ENCODE measurements at places on chromosomes 12 and 14. TPM values are rescaled to one million over a fixed set of nuclear protein-coding genes. Genes with fewer than 3 reads are reported as not detected.

DNA sequence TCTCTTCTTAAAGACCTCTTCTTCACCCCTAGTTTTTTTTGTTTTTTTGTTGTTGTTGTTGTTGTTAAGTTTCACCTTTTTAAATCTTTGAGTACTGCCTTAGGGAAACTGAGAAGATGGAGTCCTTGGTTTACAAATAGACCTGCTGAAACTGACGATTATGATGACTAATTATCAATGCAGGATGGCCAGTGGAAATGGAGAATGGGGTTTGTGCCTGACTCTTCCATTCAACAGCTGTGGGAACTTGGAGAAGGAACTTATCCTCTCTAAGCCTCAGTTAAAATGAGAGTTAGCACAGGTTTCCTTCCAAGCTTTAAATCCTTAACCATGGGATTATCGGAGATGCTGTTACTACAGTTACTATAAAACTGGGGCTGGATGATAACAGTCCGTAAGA lies 66.7 kb upstream of the PNMA1 start:
- DNase-seq: no peak

GRCh38 chr12:48936379-48936979 lies 11.2 kb upstream of the FKBP11 start:
- no peak for DNase-seq

DNA sequence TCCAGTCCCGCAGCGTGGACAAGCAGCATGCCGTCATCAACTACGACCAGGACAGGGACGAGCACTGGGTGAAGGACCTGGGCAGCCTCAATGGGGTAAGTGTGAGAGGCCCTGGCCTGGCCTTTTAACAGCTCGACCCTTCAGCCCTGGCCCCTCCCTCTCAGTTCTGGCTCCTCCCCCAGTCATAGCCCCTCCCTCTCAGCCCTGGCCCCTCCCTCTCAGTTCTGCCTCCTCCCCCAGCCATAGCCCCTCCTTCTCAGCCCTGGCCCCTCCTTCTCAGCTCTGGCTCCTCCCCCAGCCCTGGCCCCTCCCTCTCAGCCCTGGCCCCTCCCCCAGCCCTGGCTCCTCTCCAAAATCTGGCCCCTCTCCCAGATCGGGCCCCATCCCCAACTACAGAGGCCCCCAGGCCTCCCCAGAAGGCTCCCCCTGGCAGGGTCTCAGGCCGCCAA lies 11.2 kb downstream of the CEP170B start:
- DNase-seq: no peak

DNA sequence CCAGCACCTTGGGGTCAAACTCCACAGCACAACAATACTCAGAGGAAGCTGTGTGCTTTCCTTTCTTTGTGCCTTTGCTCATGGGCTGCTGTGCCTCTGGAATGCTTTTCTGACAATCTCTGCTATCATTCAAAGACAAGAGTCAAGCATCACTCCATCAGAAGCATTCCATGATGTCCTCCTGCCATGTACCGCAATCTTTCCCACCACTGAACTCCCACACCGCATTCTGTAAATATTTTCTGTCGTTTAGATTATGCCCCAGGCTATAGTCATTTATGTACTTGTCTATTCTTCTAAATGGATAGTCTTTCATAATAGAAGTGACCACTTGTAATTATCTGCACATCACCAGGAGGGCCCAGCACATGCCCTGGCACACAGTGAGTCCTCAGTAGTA lies 327.8 kb downstream of the PDZRN4 start:
- no peak for DNase-seq

DNA sequence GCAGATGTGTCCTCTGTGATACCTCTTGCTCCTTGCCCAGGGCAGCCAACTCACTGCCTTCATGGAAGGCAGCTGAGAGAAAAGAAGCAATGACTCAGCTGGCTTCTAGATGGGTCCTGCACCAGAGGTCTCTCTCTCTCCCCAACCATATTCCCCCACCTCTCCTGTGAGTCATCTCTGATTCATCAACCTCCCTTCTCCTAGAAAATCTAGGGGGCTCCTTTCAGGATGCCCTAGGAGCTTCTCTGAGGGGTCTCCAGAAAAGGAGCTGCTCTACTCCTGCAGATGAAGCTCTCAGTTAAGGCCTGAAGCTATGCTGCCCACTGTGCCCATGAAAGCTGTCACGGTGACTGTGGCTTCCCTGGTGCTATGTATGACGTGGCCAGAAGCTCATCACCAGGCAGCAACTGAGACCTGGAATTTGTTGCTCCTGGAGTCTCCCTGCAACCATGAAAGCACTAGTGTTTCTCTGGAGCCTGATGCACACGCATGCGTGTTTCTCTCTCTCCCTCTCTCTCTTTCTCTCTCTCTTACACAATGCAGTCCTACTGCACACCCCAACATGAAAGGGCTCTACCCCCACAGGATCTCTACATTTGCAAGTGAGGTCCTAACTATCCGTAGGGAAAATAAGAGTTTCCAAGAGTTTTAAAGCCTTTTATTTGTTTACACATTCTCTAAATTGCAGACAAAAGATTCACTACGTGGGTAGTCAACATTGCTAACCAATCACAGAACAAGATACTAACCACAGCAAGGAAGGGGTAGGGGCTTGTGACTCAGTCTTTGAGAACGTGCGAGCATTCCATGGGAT lies 285.3 kb downstream of the DPF3 start:
- DNase-seq: peak; percentile 76

DNA sequence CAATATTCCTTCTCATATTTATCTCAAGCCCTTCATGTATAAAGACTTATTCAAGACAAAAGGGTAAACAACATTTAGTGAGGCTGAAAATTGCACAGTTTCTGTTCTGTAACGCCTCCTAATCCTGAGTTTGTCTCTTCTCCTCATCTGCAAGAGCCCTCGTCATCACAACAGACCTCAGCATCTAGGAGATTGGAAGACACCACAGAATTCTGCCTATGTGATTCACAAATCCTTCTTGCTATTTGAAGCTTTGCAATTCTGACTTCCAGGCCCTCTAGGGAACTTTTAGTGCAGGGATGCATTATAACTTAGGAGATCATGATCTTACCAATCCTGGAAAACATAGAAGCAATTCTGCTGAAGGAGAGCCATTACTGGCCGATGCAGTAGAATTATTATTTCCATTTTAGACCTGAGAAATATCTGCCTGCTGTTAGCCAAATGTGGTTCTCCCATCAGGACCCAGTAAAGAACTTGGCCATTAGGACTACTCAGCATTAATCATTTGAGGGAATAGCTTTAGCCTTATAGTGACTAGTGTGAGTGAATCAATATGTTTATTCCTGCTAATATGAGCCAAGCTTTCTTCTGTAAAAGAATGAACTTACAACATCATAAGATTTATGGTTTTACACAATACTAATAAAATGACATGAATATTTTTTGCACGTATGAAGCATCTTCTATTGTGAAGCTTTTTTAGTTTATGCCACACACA lies 119.5 kb downstream of the ANO4 start:
- peak; percentile 4 for DNase-seq

- DNase-seq: no peak
Measured at GRCh38 chr14:100323121-100323941, at the start of gene SLC25A47. SLC25A47 (plus strand) TSS chr14:100323339; CDS start chr14:100323415, 76 bp downstream.

GRCh38 chr12:779745-780734 lies 27.7 kb downstream of the WNK1 start:
- peak; percentile 81 for DNase-seq

DNA sequence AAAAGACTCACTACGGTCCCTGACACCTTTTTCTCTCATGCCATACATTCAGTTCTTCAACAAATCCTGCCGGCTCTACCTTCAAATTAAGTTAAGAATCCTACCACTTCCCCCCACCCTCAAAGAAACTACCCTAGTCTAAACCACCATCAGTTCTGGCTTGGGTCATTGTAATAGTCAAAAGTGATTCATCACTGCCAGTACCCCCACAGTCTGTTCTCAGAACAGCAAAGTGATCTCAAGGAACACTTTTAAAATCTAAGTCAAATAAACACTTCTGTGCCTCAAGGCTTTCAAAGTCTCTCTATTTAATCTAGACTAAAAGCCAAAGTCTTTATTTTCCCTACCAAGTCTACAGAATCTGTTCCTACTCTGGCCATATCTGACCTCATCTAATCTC lies 12.0 kb upstream of the FAM234B start:
- DNase-seq: no peak

GRCh38 chr12:116257215-116257614 lies 20.3 kb downstream of the MED13L start:
- no peak for DNase-seq

METTL3 gene
- 63.3 TPM for polyA plus RNA-seq

MGAT4C gene
- not detected for polyA plus RNA-seq

PLCZ1 gene
- polyA plus RNA-seq: not detected

PTGER2 gene
- polyA plus RNA-seq: 0.43 TPM

VRTN gene
- not detected for polyA plus RNA-seq

LRTM2 gene
- polyA plus RNA-seq: not detected

HAL gene
- polyA plus RNA-seq: 0.12 TPM

RNF212B gene
- polyA plus RNA-seq: not detected
